Activated CD8-positive, alpha-beta memory T cell treated with anti-CD3 and anti-CD28 coated beads, Interleukin-2, amount 10 ng/mL, durations not matched to agents 7 days and 5 days (primary cell): ENCODE measurements at places on chromosomes 16 and 17.

DNA sequence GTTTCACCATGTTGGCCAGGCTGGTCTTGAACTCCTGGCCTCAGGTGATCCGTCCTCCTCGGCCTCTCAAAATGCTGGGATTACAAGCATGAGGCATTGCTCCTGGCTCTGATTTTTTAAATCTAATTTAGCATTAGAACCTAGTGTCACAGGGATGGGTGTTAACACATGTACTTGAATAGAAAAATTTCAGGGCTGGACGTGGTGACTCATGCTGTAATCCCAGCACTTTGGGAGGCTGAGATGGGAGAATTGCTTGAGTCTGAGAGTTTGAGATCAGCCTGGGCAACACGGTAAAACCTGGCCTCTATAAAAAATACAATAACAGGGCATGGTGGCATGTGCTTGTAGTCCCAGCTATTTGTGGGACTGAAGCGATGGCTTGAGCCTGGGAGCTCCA is 6.0 kb upstream of the RNF135 start:
- no peak for DNase-seq

DNA sequence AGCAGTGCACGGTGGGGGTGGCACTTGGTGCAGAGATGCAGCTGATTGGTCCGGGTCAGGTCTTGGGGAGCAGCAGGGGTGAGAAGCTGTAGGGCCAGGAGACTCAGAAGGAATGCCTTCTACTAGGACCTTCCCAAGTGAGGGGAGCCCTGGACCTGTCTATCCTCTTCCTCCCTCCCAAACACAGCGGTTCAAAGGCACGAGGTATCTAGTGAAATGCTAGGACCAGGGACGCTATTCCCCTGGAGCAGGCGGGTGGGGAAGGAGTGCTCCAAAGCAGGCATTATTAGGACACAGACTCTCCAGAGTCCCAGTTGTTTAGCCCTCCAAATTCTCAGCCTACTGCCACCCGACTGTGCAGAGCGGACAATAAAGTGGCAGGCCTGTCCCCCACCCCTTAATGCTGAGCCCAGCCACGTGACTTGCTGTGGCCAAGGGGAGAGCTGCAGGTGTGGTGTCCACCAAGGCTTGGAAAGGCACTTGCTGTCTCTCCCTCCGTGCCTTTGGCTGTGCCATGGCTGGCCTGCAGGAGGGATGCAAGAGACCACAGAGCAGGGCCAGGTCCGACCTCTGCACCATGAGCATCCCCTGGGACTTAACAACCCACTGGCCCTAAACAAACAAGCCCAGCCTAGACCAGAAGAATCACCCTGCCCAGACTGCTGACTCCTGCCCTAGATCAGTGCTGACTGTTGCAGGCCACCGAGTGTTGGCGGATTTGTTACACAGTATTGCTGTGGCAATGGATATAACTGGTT is 97.2 kb downstream of the TBC1D16 start:
- no peak for DNase-seq

DNA sequence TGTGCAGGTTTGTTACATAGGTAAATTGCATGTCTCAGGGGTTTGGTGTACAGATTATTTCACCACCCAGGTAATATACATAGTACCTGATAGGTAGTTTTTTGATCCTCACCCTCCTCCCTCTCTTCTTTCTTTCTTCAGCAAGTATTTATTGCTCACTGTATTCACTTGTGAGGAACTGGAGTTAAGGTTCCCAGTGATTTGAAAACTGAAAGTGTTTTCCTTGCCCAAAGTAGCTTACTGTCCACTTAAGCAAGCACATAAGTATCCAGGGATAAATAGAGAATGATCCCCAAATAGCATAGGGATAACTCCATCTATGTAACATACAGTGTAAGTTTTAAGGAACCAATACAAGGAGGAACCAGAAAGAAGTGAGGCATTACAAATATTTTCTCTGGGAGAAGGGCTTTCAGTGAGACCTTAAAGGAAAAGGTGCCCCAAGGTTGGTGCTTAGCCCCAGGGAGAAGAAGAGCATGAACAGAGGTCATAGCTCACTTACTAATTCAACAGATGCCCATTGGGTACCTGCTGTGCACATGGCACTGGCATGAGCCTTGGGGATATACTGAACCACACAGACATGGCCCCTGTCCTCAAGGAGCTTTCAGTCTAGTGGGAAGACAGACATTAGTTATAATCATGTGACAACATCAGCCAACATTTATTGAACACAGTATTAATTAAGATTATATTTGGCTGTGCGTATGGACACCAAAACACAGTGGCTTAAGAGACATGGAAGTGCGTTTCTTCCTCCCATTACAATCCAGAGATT is 17.0 kb downstream of the MYL4 start:
- DNase-seq = no peak

DNA sequence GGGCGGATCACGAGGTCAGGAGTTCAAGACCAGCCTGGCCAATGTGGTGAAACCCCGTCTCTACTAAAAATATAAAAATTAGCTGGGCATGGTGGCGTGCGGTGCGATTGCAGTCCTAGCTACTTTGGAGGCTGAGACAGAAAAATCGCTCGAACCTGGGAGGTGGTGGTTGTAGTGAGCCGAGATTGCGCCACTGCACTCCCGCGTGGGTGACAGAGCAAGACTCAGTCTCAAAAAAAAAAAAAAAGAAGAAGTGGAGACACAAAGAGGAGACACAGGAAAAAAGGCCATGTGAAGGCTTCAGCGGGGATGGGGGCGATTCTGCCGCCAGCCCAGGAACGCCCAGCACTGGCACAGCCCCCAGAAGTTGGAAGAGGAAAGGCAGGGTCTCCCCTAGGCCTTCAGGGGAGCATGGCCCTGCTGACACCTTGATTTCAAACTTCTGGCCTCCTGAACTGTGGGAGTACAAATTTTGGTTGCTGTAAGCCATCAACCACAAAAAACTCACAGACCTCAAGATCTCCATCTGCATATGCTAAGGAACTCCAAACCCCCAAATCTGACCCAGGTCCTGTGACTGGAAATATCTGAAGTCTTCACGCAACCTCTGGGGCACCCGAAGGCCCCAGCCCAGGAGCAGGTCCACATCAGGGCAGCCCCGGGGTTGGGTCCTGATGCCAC is 7.0 kb downstream of the SGSH start:
- no peak for DNase-seq

GRCh38 chr17:60577147-60577915 is 22.7 kb upstream of the PPM1D start:
- DNase-seq = no peak

- DNase-seq = no peak
Measured at GRCh38 chr16:73878611-73879010, 418.0 kb upstream of the PSMD7 start.

- no peak for DNase-seq
Measured at GRCh38 chr17:39009581-39010001, 42.4 kb upstream of the FBXO47 start.

- no peak for DNase-seq
Measured at GRCh38 chr17:1188812-1189504, 9.2 kb upstream of the ABR start.

DNA sequence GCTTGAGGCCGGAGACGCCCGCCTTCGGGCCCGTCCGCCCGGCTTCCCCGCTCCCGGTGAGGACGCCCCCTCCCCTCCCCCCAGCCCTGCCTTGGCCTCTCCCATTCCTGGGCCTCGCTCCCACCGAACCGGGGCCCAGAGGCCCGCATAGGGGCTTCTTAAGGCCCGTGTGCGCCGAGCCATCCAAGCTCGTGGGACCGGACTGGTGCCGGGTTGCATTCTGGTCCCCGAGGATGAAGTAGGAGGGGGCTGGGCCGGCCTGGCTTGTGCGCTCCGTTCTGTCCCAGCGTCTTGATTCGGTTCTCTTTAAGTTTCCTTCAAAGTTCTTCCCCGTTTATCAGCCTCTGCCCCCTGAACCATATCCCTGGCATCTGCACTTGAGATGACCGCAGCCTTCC is 488 bp downstream of the SENP3 start:
- DNase-seq = no peak

DNA sequence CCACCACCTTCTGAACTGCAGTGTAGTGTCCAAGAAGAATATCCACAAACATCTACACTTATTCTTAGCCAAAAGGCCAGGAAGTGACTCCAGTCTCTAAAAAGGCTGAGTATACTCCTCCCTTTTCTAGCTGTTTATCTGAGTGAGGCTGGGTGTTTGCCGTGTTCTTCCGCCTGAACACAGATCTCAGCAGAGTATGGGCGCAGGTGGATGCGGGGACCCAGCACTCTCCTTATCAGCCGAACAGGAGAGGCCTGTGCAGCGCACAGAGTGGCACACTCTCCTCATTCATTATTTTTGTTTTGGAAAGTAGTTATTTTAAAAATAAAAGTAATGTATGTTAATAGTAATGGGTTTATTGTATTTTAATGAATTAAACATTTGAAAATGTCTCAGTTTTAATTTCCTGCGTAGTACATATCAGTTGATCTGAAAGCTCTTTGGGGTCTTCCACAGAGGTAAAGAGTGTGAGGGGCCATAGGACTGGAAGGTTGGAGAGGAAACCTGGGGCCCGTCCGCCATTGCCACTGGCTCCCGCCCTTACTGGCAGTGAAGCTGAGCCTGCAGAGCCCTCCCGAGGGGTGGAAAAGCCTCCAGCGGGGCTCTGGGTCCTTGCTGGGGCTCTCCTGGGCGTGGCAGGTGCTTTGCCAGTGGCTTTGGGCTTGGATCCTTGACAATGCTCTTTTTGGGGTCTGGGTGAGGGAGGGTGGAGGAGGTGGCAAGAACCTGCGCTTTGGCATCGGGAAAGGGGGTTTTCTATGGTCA is 53.8 kb downstream of the PDPK1 start:
- DNase-seq = no peak

DNA sequence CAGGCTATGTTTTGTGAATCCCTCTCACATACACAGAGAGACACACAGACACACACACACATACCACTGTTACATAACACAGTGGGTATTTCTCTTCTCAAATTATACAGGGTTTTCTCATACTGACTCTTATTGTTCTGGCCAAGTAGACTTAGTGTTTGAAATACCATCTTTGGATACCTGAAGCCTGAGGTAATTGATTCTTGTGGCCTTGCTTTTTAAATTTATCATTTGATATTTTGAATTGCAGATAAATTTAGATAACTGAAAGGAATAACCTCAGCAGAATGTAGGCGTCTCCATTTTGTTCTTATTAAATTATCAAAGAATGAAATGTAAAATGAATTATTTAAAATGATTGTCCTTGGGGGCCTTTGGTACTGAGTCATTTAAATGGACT is 223.8 kb downstream of the LGALS9B start:
- DNase-seq = no peak

DNA sequence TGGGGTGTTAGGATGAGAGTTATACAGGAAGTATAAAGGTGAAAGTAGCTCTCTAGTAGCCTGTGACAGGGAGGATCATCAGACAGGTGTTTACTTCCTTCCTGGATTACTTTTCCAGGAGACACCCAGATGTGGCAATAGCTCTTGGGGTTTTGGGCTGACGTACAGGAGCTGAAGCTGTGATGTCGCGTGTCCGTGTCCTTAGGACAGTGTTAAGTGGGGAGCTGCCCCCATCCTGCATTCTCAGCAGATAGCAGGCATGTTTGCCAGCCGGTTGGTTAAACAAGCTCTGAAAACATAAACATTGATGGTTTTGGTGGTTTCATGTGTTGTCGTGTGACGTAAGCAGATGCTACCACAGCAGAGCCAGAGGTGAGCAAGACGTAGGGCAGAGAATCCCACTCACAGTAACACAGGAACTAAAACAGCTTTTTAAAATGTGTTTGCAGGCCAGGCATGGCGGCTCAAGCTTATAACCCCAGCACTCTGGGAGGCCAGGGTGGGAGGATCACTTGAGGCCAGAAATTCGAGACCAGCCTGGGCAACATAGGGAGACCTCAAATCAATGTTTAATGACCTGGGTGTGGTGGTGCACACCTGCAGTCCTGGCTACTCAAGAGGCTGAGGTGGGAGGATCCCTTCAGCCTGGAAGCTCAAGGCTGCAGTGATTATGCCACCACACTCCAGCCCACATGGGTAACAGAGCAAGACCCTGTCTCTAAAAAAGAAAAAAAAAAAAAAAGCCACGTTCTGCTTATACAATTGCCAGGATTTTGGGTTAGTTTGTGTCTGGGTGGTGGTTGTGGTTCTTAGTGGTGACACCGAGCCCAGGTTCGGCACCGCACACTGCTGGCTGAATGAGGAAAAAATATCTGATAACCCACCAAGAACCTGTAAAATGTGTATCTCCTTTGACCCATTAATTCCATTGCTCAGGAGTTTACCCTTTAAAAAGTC is 18.2 kb upstream of the IL17C start:
- DNase-seq = peak; percentile 93

DNA sequence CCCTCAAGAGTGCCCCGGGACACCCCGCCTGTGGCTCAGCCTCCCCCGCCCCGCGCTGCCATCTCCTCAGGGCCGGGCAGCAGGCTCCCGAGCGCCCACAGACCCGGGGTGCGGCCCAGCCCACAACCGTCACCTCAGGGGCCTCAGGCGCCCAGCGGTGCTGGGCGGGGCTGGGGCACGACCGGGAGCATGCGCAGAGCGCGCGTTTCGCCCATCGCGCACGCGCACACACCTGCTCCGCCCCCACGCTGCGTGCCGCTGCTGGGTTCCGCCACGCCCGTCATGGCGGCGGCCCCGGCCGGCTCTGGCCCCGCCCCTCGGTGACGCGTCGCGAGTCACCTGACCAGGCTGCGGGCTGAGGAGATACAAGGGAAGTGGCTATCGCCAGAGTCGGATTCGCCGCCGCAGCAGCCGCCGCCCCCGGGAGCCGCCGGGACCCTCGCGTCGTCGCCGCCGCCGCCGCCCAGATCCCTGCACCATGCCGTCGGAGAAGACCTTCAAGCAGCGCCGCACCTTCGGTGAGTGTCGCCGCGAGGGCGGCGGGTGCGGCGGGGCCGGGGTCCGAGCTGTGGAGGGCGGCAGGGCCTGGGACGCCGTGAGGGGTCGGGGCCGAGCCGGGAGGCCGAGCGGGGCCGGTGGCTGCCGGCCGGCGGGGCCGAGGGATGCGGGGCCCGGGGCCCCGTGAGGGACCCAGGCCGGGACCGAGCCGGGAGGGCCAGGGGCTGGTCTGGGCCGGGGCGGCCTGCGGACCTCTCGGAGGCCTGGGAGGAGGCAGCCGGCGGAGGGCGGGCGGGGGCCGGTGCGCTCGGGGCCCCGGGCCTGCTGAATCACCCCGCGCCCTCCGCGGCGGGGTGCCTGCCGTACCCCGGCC is at the start of gene MAP1LC3B:
MAP1LC3B (plus strand) TSS at position 387 of the 871 bp plus-strand sequence; CDS start at position 479, 92 bp downstream.
- DNase-seq = peak; percentile 97

DNA sequence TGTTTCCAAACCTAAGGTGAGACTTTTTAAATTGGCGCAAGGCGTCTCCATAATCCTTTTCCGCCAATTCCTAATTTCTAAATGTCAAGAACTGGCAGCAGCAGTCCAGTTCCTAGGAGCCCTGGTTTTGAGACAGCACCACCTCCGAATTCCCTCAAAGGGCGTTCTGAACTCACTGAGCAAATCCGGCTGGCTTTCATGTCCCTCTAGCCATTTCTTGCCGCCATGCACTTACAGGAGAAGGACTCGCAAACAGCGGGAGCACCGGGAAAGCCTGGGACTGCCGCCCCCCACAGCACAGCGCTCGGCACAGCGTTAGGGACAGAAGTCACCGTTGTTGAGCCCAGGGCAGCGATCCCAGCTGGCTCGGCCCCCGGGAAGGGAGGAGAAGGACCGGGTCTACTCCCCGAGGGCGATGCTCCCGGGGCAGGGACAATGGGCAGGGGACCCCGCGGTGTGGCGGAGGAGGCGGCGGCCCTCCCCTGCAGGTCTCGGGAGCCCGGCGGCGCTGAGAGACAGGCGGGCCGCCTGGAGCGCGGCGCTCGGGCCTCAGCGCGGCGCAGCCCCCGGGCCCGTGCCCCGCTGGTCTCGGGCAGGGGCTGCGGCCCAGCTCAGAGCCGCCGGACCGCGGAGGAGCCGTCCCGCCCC is 545 bp downstream of the ARHGAP17 start:
- peak; percentile 45 for DNase-seq

GRCh38 chr16:66261826-66262225 is 104.7 kb upstream of the CDH5 start:
- DNase-seq = peak; percentile 38
